Urinary bladder (tissue), 4 donors: ENCODE measurements at places on chromosomes 3 and 15. TPM values are rescaled to one million over a fixed set of nuclear protein-coding genes. Genes with fewer than 3 reads are reported as not detected.

- no peak for DNase-seq
These were observed 378.7 kb downstream of the ZNF385D start for GRCh38 chr3:21372316-21372715.

Gene MRPS25
- polyA plus RNA-seq = 48.4 TPM

GRCh38 chr3:51585197-51585596 lies 46.7 kb downstream of the RAD54L2 start:
- DNase-seq = no peak

GRCh38 chr15:64099379-64099778 lies 3.6 kb downstream of the SNX1 start:
- DNase-seq = no peak

Gene SLC38A3
- 0.14 TPM for polyA plus RNA-seq

- no peak for DNase-seq
These were observed 6.7 kb downstream of the CAPN3 start for GRCh38 chr15:42365921-42366550.

- DNase-seq = no peak
These were observed 13.4 kb downstream of the TRA2B start for GRCh38 chr3:185924375-185924774.

DNA sequence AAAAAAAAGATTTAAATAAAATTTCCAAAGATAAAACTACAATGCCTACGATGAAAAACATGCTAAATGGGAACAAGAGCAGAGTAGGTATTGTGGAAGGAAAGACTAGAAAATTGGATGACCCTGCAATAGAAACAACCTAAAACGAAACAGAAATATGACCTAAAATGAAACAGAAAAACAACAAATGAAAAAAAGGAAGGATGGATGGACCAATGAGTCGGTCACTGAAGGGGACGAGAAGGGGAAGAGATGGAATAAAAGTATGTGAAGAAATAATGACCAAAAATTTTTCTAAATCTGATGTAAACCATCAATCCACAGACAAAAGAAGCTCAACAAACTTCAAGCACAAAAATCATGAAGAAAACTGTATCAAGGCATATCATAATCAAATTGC lies 44.8 kb downstream of the TBC1D2B start:
- no peak for DNase-seq

Gene CCR5
- 1.0 TPM for polyA plus RNA-seq

Gene LSM3
- 13.0 TPM for polyA plus RNA-seq

- DNase-seq = no peak
These were observed 17.8 kb downstream of the TF start for GRCh38 chr3:133763797-133764683.
